Non-pigmented ciliary epithelial cell (primary cell): ENCODE measurements at places on chromosomes 12 and 14.

GRCh38 chr14:69117020-69117767, 35.7 kb downstream of the DCAF5 start:
- DNase-seq = no peak

DNA sequence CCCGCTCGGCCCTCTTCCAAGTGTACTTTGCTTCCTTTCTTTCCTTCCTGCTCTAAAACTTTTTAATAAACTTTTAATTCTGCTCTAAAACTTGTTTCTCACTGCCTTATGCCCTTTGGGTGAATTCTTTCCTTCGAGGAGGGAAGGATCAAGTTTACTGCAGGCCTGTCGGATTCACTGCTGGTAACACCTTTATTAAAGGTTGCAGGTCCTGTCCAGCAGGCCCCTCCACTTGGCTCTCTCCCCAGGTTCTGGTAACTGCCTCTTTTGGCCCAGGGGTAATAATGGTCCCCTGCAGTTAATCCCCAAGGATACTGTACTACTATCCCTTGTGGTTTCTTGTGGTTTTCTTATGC, 152.7 kb upstream of the EEA1 start:
- DNase-seq = no peak

GRCh38 chr12:1184402-1184801, 193.4 kb downstream of the ERC1 start:
- DNase-seq = peak; percentile 41

DNA sequence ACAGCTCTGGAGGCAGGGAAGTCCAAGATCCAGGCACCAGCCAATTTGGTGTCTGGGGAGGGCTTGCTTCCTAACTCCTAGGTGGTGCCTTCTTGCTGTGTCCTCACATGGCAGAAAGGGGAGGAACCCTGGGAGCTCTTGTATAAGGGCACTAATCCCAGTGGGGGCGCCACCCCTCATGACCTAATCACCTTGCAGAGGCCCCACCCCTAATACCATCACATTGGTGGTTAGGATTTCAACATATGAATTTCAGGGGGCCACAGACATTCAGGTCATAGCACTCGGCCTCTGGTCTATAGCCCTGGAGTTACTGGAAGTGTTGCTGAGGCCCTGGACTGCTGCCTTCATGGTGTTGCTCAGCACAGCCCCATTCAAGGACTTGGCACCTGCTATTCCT, 14.6 kb downstream of the PSMD9 start:
- no peak for DNase-seq

DNA sequence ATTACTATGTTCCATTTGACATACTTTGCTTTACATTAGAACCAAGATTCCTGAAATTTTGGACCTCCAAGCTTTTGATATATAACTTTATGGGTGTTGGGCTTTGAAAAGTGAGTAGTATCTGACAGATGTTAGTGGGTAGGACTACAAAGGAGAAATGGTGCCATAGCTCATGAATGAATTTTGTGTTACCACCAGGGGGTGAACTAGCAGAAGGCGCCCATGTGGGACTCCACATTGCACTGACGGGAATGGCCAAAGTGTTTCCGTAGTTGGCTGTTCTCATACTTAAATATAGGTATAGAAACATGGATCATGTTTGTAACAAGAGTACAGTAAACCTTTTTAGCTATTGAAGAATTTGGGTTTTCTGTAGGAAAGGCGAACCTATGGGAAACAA, 337.5 kb downstream of the FLRT2 start:
- DNase-seq = no peak

GRCh38 chr14:64673316-64673715, 30.9 kb upstream of the PLEKHG3 start:
- DNase-seq = no peak

- no peak for DNase-seq
Observed at GRCh38 chr14:36316131-36316530, 4.3 kb downstream of the MBIP start.

DNA sequence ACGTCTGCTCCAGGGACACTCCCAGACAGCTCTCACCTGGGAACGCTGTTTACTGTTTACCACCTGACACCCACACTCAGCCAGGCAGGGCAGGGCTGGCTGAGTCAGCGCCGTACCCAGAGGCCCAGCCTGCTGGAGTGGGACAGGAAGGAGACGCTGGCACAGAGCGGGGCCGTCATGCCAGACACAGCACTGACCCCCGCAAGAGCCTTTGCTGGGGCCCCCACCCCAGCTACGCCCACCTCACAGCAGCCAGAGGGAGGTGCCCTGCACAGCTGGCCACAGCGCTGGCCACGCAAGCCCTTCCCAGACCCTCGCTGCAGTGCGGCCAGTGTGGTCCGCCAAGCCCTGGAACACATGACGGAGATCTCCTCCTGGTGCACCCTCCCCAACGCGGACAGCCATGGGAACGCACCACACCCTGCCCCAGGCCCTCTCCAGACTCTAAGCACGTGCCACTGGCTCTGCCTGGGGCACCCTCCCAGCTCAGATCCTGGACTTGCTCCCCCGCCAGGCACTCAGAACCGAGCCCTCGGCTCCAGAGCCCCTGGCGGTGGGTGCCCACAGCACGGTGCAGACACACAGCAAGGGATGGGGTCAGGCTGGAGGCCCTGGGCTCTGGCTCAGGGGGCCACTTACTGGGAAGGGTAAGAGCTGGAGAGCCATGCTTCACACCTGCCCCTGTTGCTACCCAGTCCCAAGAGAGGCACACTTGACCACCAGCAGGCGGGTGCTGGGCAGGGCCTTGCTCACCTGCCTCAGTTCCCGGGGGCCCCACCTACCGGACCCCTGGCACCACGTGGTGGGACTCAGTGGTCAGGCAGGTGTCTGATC, 5.7 kb downstream of the AHNAK2 start:
- DNase-seq = no peak

- DNase-seq = no peak
Observed at GRCh38 chr12:14567351-14568162, at the start of gene PLBD1. PLBD1 (minus strand) TSS chr12:14567883; CDS start chr12:14567696, 187 bp downstream.

DNA sequence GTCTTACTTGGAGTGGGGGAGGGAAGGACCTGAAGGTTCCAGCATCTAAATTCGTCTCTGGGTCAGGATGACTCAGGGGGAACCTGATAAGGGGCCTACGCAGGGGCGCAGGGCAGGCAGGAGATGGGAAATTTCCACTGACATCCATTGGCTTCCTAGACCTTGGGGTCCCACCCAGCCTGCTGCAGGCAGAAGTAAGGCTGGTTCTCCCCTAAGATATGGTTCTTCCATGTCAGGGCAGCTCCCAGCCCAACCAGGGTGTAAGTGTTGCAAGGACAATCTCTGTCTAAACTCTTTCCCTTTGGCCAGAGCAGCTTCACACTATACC, 2.1 kb upstream of the NDRG2 start:
- DNase-seq = no peak

GRCh38 chr12:95277139-95277538, 59.5 kb downstream of the VEZT start:
- DNase-seq = peak; percentile 67

- no peak for DNase-seq
Observed at GRCh38 chr14:33413381-33413780, 474.7 kb downstream of the NPAS3 start.

- DNase-seq = no peak
Observed at GRCh38 chr12:70854881-70855568, 65.5 kb downstream of the PTPRR start.

GRCh38 chr14:35292770-35293561, 784 bp downstream of the PSMA6 start:
- no peak for DNase-seq

DNA sequence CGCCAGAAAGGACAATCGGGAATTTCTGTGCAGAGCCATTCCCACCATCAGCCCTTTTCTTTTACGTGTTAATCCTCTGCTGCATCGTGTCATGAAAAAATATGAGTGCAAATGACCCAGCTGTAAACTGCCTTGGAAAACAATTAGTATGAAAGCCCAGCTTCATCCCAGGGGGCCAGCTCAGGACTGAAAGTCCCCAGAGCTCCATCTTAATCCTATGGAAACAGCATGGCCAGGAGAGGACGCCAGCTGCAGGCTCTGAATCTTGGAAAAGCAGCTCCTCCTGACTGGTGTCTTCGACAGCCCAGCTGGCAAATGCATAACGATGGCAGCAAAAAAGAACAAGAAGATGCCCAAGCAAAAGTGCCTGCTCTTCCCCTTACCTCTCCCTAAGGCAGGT, 191.5 kb downstream of the NTF3 start:
- no peak for DNase-seq

DNA sequence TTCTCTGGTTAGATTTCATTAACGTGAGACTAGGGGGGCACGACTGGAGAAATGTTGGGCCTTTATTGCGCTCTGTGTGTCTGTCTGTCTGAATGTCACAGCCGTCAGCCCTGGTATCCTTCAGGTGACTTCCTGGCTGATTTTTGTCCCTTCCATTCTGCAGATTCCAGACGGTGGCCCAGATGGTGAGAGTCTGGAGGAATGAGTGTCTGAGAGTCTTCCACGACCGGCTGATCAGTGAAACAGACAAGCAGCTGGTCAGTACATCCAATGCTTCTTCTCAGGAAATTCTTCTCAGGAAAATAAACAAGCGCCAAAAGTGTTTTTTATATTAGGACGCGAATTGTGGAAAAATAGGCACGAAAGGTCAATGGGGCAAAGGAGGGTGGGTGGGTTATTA, 93.5 kb downstream of the CCDC92 start:
- DNase-seq = no peak

DNA sequence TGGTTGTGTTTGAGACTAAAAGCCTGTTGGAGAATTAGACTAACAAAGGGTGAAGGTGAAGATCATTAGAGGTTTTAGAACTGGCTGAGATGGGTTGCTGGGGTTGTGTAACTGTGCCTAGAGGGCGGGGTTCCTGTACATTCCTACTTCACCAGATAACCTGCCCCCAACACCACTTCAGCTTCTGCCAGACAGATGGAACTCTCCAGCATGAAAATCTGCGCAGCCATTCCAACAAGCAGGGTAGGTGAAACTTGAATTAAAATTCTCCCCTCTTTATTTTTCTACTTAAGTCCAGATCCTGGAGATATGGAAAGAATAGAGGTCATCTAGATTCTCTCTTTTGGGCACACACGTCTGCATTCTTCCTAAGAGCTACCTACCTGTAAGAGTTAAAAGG, 6.0 kb downstream of the FOXG1 start:
- DNase-seq = no peak
